Kidney (tissue), 22 donors: ENCODE measurements at places on chromosomes 5 and 9. TPM values are rescaled to one million over a fixed set of nuclear protein-coding genes. Genes with fewer than 3 reads are reported as not detected.

GRCh38 chr9:79015951-79016350, 555.8 kb upstream of the TLE4 start:
- H3K4me3 ChIP-seq = no peak overlapping the region
- H3K4me1 ChIP-seq = no peaks in the 10 kb centered on the region
- no peaks in the 10 kb centered on the region for H3K27me3 ChIP-seq
- no peaks in the 10 kb centered on the region for H3K36me3 ChIP-seq
- H3K27ac ChIP-seq = no peak overlapping the region

Gene GALNT12
- 3.6 TPM for polyA plus RNA-seq

Gene KIF2A
- polyA plus RNA-seq = 4.6 TPM

DNA sequence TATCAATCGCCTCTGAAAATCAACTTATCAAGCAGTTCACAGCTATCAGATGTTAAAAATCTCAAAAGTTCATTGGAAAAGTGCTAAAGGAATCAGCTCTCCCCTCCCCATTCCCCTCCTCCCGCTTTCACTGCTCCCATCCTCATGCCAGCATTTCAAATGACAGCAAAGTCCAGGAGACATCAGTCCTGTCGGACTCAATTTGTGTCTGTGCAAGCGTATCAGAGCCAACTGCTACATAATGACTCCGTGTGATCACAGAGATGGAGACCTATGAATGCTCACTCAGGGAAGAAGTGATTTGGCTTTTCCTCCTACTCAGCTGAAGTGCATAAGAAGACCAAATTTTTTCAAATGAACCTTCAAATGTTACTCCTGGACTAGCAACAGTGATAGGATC, 937.2 kb upstream of the DMAC1 start:
- no peaks in the 10 kb centered on the region for H3K27me3 ChIP-seq
- H3K36me3 ChIP-seq = no peaks in the 10 kb centered on the region
- no peak overlapping the region for H3K4me3 ChIP-seq
- no peak overlapping the region for H3K27ac ChIP-seq

GRCh38 chr5:124238350-124238749, 508.1 kb downstream of the ZNF608 start:
- no peaks in the 10 kb centered on the region for H3K36me3 ChIP-seq
- H3K4me1 ChIP-seq = no peaks in the 10 kb centered on the region

Gene NOXA1
- polyA plus RNA-seq = 19.1 TPM

- H3K27me3 ChIP-seq = no peaks in the 10 kb centered on the region
- H3K4me3 ChIP-seq = no peak overlapping the region
- H3K27ac ChIP-seq = no peak overlapping the region
- peak; percentile 87 for DNase-seq
These were observed 22.3 kb upstream of the HMCN2 start for GRCh38 chr9:130243015-130243881.

DNA sequence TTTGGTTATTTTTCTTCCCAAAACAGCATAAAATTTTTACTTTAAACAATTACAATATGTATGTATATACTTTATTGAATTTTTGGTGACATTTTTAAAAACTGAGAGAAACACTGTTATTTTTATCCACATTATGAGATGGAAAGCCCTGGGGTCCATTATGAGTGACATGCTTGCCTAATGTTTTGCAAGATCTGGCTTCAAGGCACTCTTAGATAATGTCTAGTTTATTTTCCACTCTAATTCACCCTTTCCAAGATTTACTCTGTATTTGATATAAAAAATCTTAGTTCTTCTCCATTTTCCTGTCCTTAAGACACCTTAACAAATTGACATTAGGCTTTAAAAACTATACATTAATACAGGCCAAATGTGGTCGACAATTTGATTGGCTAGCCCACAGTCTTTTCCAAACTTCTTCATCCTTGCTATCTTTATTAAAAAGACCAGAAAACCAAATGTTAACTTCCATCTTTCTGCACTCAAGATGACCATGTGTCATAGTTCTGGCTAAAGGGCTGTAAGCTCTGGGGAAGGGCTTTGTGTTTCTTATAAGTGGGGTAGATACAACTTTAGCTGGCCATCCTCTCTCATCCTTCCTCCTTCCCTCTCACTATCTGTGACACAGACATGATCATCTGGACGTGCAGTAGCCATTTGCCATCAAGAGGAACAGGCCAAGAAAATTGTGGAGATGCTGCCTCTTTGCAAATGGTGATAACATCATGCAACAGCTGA, 561.1 kb downstream of the PDE4D start:
- H3K36me3 ChIP-seq = no peaks in the 10 kb centered on the region
- no peak for DNase-seq
- no peaks in the 10 kb centered on the region for H3K27me3 ChIP-seq
- H3K4me1 ChIP-seq = peaks cover 5% of the 10 kb centered on the region
- no peak overlapping the region for H3K4me3 ChIP-seq

DNA sequence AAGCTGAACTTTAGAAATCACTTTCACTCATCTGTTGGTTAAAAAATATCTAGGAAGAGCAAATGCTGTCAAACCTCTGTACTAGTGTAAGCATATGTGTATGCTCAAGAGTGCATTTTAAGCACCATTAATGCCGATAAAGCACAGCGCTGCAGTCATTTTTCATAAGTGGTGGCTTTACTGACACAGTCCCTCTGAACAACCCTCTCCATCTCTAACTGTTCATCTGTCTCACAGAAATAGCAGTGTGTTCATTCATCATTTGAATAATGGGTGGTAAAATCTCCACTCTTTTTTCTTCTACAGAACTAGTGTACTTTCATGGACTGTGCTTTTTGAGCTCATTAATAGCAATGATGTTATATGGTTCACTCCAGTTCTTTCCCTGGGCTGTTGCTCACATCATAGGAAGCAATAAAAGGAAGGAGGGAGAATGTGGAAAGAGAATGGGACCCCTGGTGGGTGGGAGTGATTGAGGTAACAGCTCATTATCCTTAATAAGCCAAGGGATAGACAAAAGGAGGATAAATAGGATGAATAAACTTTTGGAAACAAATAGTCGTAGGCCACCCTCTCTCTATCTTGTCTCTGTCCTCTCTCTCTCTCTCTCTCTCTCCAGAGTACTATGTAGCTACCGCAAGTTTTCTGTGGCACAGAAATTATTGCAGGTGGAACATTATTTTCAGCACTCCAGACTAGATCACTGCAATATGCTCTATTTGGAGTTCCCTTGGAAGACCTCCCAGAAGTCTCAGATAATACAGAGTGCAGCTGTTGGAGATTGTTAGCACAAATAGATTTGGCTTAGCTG, 117.9 kb upstream of the PRDM9 start:
- DNase-seq = peak; percentile 20
- no peaks in the 10 kb centered on the region for H3K4me1 ChIP-seq
- no peak overlapping the region for H3K27ac ChIP-seq
- H3K4me3 ChIP-seq = no peak overlapping the region
- no peaks in the 10 kb centered on the region for H3K36me3 ChIP-seq

DNA sequence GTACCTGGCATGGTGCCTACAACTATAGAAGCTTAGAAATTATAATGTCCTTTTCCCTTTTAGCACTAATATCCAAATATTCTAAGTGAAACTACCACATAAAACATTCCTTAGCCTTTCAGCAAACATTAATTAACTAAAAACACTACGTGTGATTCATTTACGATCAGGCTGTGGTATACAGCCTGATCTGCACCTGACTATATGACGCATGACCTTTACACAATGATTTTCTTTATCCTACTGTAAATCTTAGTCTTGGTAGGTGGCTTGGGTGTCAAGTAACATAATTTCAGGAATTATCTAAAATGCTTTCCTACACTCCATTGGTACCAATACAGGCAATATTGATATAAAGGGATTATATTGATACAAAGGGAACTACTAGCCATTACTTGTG, 686.7 kb downstream of the DTWD2 start:
- no peaks in the 10 kb centered on the region for H3K27me3 ChIP-seq
- no peaks in the 10 kb centered on the region for H3K36me3 ChIP-seq
- no peak overlapping the region for H3K27ac ChIP-seq
- no peak overlapping the region for H3K4me3 ChIP-seq
- DNase-seq = no peak
- no peaks in the 10 kb centered on the region for H3K4me1 ChIP-seq

- no peak for DNase-seq
- H3K27me3 ChIP-seq = no peaks in the 10 kb centered on the region
- H3K27ac ChIP-seq = no peak overlapping the region
- H3K36me3 ChIP-seq = no peaks in the 10 kb centered on the region
- H3K4me3 ChIP-seq = no peak overlapping the region
These were observed 293.2 kb upstream of the CLINT1 start for GRCh38 chr5:158152136-158152535.

Gene ANKRD18B
- not detected for polyA plus RNA-seq

- H3K36me3 ChIP-seq = no peaks in the 10 kb centered on the region
- DNase-seq = no peak
- no peaks in the 10 kb centered on the region for H3K27me3 ChIP-seq
- no peaks in the 10 kb centered on the region for H3K4me1 ChIP-seq
These were observed 426.2 kb downstream of the MTRR start for GRCh38 chr5:8295141-8295540.

DNA sequence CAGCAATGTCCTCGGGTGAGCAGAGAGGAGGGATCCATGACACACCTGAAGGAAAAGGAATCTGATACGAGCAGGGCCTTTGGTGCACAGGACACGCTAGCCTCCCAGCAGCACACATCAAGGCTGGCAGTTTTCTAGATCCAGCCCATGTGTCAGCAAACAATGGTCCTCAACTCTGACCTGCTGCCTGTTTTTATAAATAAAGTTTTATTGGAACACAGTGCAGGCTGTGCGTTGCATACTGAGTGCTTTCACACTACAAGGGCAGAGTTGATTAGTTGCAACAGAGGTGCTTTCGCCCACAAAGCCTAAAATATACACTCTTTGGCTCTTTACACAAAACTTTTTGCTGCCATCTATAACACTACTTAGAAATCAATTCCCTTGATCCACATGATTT, 147.1 kb downstream of the MYO10 start:
- H3K27ac ChIP-seq = no peak overlapping the region
- no peaks in the 10 kb centered on the region for H3K36me3 ChIP-seq
- no peak for DNase-seq
- H3K27me3 ChIP-seq = no peaks in the 10 kb centered on the region
- no peak overlapping the region for H3K4me3 ChIP-seq

GRCh38 chr5:140556438-140556837, 835 bp downstream of the SRA1 start:
- peak overlapping the region; percentile 74 for H3K4me3 ChIP-seq
- peaks cover 2% of the 10 kb centered on the region for H3K36me3 ChIP-seq
- DNase-seq = no peak

Gene FBXW2
- polyA plus RNA-seq = 13.8 TPM

- H3K27me3 ChIP-seq = no peaks in the 10 kb centered on the region
- no peak overlapping the region for H3K4me3 ChIP-seq
- peaks cover 60% of the 10 kb centered on the region for H3K36me3 ChIP-seq
- DNase-seq = no peak
- no peak overlapping the region for H3K27ac ChIP-seq
These were observed 30.3 kb downstream of the NDST1 start for GRCh38 chr5:150538007-150538917.

DNA sequence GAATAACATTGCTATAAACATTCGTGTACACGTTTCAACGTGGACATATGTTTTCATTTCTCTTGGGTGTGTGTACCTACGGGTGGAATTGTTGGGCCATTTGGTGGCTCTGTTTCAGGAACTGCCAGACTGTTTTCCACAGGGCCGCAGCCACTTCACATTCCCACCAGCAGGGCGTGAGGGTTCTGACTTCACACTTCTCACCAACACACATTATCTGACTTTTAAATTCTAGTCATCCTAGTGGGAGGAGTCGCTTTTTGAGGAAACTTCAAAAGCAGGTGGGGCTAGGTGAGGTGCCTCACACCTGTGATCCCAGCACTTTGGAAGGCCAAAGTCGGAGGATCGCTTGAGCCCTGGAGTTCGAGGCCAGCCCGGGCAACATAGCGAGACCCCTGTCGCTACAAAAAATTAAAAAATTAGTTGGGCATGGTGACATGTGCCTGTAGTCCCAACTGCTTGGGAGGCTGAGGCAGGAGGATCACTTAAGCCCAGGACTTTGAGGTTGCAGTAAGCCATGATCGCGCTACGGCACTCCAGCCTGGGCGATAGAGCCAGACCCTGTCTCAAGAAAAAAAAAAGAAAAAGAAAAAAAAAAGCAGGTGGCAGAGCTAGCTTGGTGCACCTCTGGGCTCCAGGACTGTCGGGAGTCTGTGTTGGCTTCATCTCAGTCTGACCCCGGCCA, 28.5 kb downstream of the TSPAN17 start:
- no peaks in the 10 kb centered on the region for H3K36me3 ChIP-seq
- peaks cover 8% of the 10 kb centered on the region for H3K4me1 ChIP-seq
- peak; percentile 53 for DNase-seq
- no peak overlapping the region for H3K27ac ChIP-seq
- H3K4me3 ChIP-seq = no peak overlapping the region
- peaks cover 1% of the 10 kb centered on the region for H3K27me3 ChIP-seq

DNA sequence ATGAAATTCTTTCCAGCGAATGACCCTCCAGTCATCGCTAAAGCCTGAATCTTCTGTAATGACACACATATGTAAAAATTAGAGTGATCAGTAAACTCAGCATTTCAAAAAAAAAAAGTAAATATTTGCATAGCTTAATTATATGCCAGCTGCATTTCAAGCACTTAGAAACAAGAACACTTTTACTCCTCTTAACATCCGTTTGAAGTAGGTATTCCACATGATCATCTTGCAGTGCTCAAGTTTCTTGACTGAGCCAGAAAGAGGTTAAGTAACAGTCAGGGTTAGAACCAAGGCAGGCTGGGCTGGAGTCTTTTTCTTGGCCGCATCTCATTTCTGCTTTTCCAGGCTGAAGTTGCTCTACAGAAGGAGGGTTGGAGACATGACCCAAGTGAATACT, 27.6 kb downstream of the EGFLAM start:
- no peak overlapping the region for H3K4me3 ChIP-seq
- H3K27me3 ChIP-seq = no peaks in the 10 kb centered on the region
- H3K27ac ChIP-seq = no peak overlapping the region
- H3K36me3 ChIP-seq = no peaks in the 10 kb centered on the region

Gene CACNA1B
- not detected for polyA plus RNA-seq

DNA sequence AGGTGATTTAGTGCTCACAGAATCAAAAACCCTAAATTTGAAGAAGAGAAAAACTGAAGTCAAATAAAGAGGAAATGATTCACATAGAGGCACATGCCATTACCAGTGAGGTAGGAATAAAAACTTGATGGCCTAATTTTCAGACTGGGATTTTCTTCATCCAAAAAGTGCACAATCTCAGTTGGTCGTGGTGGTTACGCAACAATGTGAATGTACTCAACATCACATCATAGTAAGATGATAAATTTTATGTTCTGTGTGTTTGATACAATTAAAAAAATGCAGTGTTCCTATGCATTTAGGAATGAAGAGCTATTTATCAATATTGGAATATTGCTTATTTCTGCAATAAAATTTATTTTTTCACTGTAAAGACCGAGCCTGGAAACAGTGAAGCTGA, 60.7 kb downstream of the SV2C start:
- no peak overlapping the region for H3K4me3 ChIP-seq
- DNase-seq = no peak
- no peak overlapping the region for H3K27ac ChIP-seq

GRCh38 chr9:92312887-92313623, 12.1 kb downstream of the NOL8 start:
- DNase-seq = no peak
- H3K4me1 ChIP-seq = no peaks in the 10 kb centered on the region
- peaks cover 12% of the 10 kb centered on the region for H3K36me3 ChIP-seq
- no peaks in the 10 kb centered on the region for H3K27me3 ChIP-seq
